Kidney (tissue), 22 donors: ENCODE measurements at places on chromosomes 1 and 21. TPM values are rescaled to one million over a fixed set of nuclear protein-coding genes. Genes with fewer than 3 reads are reported as not detected.
A peak's percentile ranks its signal among the peaks of the same experiment; 100 is the strongest.

- H3K27ac ChIP-seq = no peak overlapping the region
- H3K27me3 ChIP-seq = no peaks in the 10 kb centered on the region
- no peaks in the 10 kb centered on the region for H3K4me1 ChIP-seq
- H3K4me3 ChIP-seq = no peak overlapping the region
Observed at GRCh38 chr1:76511558-76512179, 355.6 kb upstream of the ST6GALNAC5 start.

DNA sequence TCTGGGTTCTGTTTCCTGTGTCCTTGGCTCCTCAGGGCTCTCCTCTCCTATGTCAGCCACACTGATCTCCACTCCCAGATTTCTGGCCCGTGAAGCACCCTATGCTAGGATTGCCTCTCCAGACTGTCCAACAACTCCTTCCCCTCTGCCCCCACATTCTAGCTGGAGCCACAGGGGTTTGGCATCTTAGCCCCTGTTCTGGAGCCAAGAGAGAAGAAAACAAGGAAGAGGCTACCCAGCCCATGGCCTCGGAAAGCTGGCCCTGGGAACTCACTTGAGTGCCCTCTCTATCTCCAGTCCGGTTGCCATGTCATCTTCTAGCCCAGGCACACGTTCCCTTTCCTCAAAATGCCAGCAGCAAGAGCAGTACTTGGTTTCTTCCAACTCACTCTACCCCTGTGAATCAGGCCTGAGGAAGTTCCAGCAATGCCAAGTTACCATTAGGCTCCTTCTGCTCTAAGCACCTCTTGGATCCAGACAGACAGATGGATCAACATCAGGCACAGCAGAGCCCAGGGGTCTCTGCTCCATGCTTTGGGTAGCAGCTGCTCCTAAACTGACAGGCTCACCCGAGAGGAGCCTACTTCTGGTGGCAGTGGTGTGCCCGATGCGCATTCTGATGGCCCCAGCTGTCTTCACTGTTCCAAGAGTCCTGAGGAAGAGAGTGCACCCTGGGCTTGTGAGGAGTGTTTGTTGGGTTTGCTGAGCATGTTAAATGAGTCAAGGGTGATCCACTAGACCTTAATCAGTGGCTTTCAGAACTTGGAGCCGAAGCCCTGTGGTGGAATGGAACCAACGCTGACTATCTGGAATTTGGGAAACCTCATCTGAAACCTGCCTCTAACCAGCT lies 11.6 kb upstream of the GPR61 start:
- no peaks in the 10 kb centered on the region for H3K27me3 ChIP-seq
- DNase-seq = no peak
- H3K4me3 ChIP-seq = no peak overlapping the region
- no peak overlapping the region for H3K27ac ChIP-seq
- no peaks in the 10 kb centered on the region for H3K4me1 ChIP-seq
- no peaks in the 10 kb centered on the region for H3K36me3 ChIP-seq

Gene LCE1A
- not detected for total RNA-seq

DNA sequence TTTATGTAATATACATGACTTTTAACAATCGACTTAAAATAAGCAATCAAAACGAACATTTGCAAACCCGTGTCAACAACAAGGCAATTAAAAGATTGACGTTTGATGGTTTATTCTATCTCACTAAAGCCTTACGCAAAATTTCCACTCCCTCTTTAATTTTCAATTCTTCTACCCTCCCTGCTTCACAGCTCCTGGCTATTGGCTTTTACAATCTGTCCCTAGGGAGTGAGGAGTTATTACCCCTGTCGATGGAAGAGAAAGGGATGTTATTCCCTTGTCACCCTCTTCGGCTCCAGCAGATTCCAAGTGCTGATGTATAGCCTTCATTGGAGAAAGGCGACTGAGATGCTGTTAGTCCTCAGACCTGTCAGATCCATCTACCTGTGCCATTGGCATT lies 161.3 kb downstream of the ZNF281 start:
- H3K4me3 ChIP-seq = no peak overlapping the region
- no peaks in the 10 kb centered on the region for H3K4me1 ChIP-seq
- no peak for DNase-seq
- no peak overlapping the region for H3K27ac ChIP-seq
- H3K36me3 ChIP-seq = no peaks in the 10 kb centered on the region

Gene ARHGEF16
- 39.3 TPM for total RNA-seq

Gene HSD3B1
- not detected for total RNA-seq

- no peak overlapping the region for H3K27ac ChIP-seq
- H3K4me3 ChIP-seq = no peak overlapping the region
- no peaks in the 10 kb centered on the region for H3K36me3 ChIP-seq
Observed at GRCh38 chr1:57966340-57966739, 542.5 kb upstream of the DAB1 start.

DNA sequence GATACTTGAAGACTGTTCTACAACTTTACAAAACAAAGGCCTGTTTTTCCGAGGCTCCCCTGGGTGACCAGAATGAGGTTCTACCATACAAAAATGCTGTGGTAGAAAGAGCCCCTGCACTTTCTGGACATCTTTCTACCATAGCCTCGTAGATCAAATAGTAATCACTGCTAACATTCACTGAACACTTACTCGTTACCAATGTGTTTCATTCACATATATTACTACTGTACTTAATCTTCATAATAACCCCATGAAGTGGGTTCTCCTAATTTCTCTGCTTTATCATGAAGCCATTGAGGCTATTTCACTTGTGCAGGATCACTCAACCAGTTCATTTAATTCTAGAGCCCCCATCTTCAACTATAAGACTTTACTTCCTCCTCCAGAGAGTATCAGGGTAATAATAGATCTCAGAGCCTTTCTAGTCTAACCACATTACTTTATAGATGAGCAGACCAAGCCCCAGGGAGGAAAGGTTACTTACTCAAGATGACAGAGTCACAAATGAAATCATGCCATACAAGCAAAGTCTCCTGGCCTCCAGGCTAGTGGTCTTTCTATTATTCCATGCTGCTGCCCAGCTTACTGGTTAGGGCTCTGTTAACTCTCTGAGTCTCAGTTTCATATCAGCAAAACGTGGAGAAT lies 46.7 kb upstream of the OSBPL9 start:
- no peaks in the 10 kb centered on the region for H3K4me1 ChIP-seq
- peak overlapping the region; percentile 16 for H3K27ac ChIP-seq

Gene NEGR1
- 10.2 TPM for total RNA-seq

GRCh38 chr1:101004061-101004460 lies 21.5 kb downstream of the DPH5 start:
- no peaks in the 10 kb centered on the region for H3K4me1 ChIP-seq
- H3K4me3 ChIP-seq = no peak overlapping the region
- H3K27ac ChIP-seq = no peak overlapping the region
- H3K27me3 ChIP-seq = no peaks in the 10 kb centered on the region
- no peak for DNase-seq
- peaks cover 2% of the 10 kb centered on the region for H3K36me3 ChIP-seq

DNA sequence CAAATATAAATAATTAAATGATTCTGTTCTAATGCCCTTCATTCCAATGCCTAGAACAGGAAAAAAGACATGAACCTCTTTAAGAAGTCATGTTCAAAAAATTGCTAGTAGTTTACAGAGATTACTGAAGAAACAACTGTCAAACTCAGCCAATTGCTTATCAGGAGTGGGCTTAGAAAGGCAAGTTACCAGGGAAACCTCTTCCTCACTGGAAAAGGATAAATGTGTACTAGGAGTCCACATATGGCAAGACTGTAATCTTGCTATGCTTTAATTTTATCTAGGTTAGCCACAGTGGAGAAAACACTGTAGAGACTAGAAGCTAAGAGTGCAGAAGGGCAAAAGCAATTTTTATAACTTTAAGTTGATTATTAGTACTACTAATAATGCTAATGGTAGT lies 42.1 kb upstream of the DEPDC1 start:
- no peaks in the 10 kb centered on the region for H3K27me3 ChIP-seq
- H3K36me3 ChIP-seq = no peaks in the 10 kb centered on the region
- no peak for DNase-seq

- H3K27me3 ChIP-seq = no peaks in the 10 kb centered on the region
- no peak for DNase-seq
- no peak overlapping the region for H3K27ac ChIP-seq
- no peaks in the 10 kb centered on the region for H3K4me1 ChIP-seq
- no peaks in the 10 kb centered on the region for H3K36me3 ChIP-seq
- no peak overlapping the region for H3K4me3 ChIP-seq
Observed at GRCh38 chr1:196098000-196098399, 510.2 kb downstream of the KCNT2 start.

- H3K4me3 ChIP-seq = no peak overlapping the region
- no peak for DNase-seq
- H3K36me3 ChIP-seq = no peaks in the 10 kb centered on the region
- H3K27me3 ChIP-seq = no peaks in the 10 kb centered on the region
Observed at GRCh38 chr1:113303267-113303666, 87.0 kb upstream of the MAGI3 start.

GRCh38 chr1:38917772-38918171 lies 23.9 kb downstream of the RHBDL2 start:
- H3K4me3 ChIP-seq = no peak overlapping the region
- DNase-seq = no peak
- H3K27me3 ChIP-seq = no peaks in the 10 kb centered on the region
- no peaks in the 10 kb centered on the region for H3K4me1 ChIP-seq

Gene C8B
- not detected for total RNA-seq

DNA sequence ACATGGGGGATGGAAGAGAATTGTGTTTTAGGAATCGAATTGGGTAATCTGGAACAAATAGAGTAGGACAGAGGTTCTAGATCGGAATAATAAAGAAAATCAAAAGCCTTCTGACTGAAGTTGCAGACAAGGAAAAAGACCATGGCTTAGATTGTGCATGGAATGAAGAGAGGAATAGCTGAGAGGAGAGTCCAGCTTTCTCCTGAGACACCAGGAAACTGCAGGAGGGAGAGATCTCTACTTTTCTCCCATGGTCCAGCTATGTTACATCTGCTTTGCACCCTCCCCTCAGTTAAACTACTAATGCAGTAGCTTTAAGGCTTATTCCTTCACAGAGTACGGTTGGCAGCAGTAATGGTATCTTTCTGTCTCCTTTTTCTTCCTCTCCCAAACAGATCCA lies 13.4 kb downstream of the SLAMF7 start:
- H3K4me3 ChIP-seq = no peak overlapping the region
- no peaks in the 10 kb centered on the region for H3K36me3 ChIP-seq
- no peak overlapping the region for H3K27ac ChIP-seq
- DNase-seq = no peak

GRCh38 chr1:207923121-207923520 lies 12.2 kb upstream of the CD34 start:
- peaks cover 3% of the 10 kb centered on the region for H3K4me1 ChIP-seq
- H3K27ac ChIP-seq = no peak overlapping the region
- no peaks in the 10 kb centered on the region for H3K27me3 ChIP-seq
- no peak overlapping the region for H3K4me3 ChIP-seq
- H3K36me3 ChIP-seq = no peaks in the 10 kb centered on the region
- DNase-seq = no peak

DNA sequence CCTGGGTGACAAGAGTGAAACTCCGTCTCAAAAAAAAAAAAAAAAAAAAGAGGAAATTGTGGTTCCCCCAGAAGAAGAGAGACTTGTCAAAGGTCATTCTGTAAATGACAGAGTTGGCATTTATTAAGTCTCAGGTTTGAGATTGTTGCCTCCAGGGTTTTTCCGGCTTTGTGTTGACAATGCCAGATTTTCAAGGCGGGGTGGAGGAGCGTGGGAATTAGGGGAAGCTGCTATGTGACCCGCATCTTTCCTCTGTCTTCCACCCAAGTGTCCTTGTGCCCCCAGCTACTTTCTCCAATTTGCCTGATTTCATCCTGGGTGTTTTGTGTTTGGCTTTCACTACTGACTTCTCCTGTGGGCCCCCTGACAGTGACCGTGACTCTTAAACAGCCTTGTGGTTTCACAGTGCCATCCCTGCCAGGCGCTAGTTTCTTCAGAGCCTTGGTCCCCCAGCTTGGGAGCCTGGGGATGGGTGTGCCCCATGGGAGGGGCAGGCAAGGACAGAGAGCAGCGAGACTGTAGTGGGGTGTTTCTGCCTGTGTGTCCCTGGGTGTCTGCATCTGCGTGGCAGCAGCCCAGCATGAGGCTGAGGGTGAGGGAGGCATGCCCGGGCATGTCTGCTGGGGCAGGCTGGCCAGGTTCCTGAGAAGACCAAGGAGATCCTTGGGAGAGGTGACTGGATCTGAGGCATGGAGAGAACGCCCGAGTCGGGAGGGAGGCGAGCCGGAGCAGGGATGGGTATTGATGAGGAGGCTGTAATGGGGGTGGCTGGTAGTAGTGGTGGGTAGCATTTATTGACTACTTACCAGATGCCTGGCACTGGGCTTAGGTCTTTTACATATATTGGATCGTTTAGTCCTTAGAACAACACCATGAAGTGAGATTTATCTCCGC lies 46.3 kb downstream of the IER5 start:
- no peak for DNase-seq
- H3K4me1 ChIP-seq = no peaks in the 10 kb centered on the region
- no peaks in the 10 kb centered on the region for H3K27me3 ChIP-seq

Gene ROR1
- total RNA-seq = 8.0 TPM

DNA sequence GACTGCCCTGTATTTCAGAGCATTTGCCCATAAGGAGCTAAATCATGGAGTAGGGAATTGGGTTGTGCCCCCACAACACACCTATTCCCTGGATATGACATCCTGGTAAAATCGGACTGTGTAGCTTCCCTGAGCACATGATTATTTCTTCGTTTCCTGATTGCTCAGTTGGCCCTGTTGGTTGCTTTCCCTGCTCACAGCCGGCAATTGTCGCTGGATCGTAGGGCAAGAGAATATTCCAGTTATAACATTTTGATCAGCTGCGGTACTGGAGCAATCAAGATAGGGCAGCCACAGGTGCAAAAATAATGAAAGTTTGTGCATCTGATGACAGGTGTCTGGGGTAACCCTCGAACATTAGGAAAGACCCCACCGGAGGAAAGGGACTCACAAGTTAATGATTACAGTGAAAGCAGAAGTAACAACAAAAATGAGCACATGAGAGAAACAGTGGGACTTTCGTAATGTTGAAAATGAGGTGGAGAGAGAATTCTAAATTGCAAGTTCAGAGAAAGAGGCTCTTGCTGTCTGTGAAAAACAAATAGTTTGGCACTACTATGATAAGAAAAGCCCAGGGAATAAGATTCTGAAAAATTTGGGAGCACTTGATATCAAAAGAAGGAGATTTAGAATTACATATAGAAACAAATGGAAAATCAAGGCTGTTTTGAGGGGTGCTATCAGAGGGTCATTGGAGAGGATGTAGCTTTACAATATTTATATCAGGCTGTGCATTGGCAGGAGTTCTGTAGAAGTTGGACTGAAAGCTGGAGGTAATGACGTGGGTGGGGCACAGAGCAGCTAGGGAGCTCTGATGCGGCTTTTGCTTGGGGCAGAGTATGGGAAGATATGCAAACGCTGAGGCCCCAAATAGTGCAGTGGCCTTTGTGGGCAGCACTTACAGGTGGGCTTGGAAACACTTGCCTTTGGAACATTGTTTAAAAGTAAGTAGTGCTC lies at the start of gene MAB21L3:
MAB21L3 (plus strand) TSS at position 833 of the 957 bp plus-strand sequence. CDS start 1,217 bp downstream, outside the sequence.
- no peaks in the 10 kb centered on the region for H3K36me3 ChIP-seq
- no peaks in the 10 kb centered on the region for H3K27me3 ChIP-seq
- H3K4me1 ChIP-seq = peaks cover 3% of the 10 kb centered on the region
- peak within 1 kb of the TSS; percentile 92 for H3K27ac ChIP-seq

Gene INSRR
- total RNA-seq = 0.35 TPM

GRCh38 chr1:175353066-175353465 lies 160.5 kb upstream of the KIAA0040 start:
- no peaks in the 10 kb centered on the region for H3K36me3 ChIP-seq
- no peak overlapping the region for H3K27ac ChIP-seq
- no peak overlapping the region for H3K4me3 ChIP-seq
- DNase-seq = no peak

GRCh38 chr1:192878249-192878648 lies 69.4 kb downstream of the RGS2 start:
- no peaks in the 10 kb centered on the region for H3K36me3 ChIP-seq
- no peak overlapping the region for H3K27ac ChIP-seq
- no peaks in the 10 kb centered on the region for H3K27me3 ChIP-seq
- H3K4me1 ChIP-seq = no peaks in the 10 kb centered on the region

Gene YTHDF2
- total RNA-seq = 61.0 TPM

Gene ARTN
- total RNA-seq = 1.9 TPM
